T-cell (primary cell): ENCODE measurements at places on chromosomes 13 and 19.

- no peak for DNase-seq
These were observed 2.9 kb upstream of the RCBTB2 start for GRCh38 chr13:48535766-48536165.

DNA sequence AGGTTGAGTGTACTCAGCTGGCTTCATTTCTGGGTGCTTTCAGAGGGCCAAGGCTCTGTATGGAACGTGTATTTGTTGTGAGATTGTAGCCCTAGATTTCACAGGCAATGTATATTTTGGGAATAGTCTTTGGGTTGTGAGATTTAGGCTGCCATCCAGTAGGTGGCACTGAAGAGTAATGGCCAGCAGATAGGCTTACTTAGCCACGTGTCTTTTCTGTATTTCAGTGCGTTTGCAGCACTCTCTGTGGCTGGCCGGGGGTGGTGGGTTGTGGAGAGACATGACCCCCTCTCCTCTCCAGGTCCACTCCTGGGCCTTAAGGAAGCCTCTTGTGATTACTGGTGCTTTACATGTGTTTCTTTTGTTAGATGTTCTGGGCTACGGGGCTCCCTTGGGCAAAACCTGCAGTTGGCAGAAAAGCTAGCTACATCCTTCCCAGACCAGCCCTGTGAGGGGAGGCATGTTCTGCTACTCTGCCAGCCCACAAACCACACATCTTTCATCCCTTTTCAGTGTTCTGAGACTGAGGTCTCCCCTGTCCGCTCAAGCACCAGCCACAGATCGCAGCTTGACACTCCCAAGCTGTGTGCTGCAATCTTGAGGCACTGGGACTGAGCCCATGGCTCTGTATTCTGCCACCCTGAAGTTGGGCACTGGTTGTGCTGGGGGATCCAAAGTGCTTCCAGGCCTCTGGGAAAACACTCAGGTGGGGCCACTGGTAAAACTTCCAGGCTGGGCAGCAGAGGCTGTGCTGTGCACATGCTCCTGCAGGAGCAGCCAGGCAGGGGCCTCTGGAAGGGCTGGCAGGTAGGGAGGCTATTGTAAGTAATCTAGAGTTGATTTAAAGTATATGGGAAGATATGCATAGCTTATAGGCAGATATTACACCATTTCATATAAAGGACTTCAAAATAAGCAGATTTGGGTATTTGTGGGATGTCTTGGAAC, 1096.8 kb upstream of the PCDH20 start:
- DNase-seq: no peak

GRCh38 chr19:16022251-16022650, 54.0 kb upstream of the TPM4 start:
- no peak for DNase-seq

GRCh38 chr19:46481223-46481848, 10.0 kb upstream of the PNMA8A start:
- DNase-seq: no peak

- DNase-seq: no peak
These were observed 1.3 kb downstream of the HSPBP1 start for GRCh38 chr19:55278391-55279135.

- DNase-seq: no peak
These were observed 1021.1 kb downstream of the EFNB2 start for GRCh38 chr13:105514401-105514800.

- no peak for DNase-seq
These were observed at the start of gene CYTH2 for GRCh38 chr19:48469289-48469881. Gene CYTH2 (plus strand): TSS chr19:48469369. CDS start chr19:48469508, 139 bp downstream.

GRCh38 chr13:30002577-30002976, 152.2 kb upstream of the UBL3 start:
- DNase-seq: no peak

- no peak for DNase-seq
These were observed 796 bp upstream of the LSM14A start for GRCh38 chr19:34171539-34171876.

DNA sequence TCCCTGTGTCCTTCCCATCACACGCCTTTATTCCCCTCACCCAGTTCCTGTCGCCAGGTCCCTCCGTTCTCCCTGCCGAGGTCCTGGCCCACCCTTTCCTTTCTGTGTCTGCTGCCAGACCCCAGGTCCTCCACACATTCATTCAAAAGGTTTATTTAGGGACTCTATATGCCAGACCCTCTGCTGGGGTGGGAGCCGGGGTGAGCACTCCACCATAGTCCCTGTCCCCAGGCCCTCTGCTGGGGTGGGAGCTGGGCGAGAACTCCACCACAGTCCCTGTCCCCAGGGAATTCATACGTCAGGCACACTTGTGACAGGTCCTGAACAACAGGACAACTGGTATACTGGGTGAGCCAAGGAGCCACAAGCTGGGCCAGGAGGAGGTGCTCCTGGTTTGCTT, 34.4 kb upstream of the TUBGCP3 start:
- DNase-seq: no peak

- peak; percentile 41 for DNase-seq
These were observed 4.9 kb downstream of the MBNL2 start for GRCh38 chr13:97226788-97227627.

DNA sequence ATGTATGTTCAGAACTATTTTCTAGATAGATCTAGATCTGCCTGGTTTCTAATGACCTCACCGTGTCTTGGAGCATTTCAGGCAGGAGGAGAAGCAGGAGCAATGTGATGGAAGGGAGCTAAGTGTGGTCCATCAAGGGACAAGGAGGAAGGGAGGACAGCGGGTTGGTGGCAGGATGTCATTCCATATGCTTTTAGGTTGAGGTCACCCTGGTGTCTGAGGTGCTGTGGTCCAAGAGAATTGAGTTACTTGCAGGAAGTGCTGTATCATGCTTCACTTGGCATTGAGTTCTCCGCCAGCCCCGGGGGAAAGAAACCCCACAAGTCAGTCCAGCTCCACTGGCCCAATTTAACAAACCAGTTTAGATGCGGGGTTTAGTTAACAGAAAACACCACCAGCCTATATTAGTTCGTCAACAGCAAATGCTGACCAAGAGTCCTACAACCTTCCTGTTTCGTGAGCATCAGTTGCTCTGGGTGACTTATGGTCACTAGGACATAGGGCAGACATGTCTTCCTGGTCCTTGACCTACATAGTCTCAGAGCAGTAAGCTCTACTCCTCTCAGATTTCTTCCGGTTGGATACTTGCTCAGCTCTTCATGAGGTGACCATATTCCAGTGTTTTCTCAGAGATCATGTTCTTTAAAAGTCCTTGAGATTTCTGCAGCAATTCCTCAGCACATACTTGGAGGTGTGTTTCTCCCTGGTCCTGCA, 79.4 kb downstream of the MBNL2 start:
- no peak for DNase-seq
